NCI-H1417 (cell line): ENCODE measurements at places on chromosomes 1 and 21.
A peak's percentile ranks its signal among the peaks of the same experiment; 100 is the strongest.

GRCh38 chr21:30240661-30241060, 24.8 kb upstream of the CLDN8 start:
- no peak for DNase-seq

DNA sequence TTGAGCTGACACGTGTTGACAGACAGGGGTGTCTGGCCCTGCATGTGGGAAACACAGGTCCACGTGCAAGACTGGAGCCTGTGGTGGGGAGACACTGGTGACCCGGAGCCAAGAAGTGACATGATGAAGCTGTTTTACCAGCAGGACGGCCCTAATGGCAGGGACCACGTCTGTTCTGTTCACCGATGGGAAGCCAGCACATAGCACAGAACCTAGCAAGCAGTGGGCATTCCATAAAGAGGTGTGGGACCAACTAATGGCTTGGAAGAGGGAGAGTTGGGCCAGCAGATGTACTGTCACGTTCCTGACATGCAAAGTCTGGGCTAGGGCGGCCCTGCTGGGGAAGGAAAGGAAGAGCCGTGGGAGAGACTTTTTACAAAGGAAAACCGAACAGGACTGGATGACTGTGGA, 15.3 kb downstream of the NAV1 start:
- no peak for DNase-seq

- no peak for DNase-seq
These were observed 800 bp upstream of the MMP23B start for GRCh38 chr1:1630965-1631781.

DNA sequence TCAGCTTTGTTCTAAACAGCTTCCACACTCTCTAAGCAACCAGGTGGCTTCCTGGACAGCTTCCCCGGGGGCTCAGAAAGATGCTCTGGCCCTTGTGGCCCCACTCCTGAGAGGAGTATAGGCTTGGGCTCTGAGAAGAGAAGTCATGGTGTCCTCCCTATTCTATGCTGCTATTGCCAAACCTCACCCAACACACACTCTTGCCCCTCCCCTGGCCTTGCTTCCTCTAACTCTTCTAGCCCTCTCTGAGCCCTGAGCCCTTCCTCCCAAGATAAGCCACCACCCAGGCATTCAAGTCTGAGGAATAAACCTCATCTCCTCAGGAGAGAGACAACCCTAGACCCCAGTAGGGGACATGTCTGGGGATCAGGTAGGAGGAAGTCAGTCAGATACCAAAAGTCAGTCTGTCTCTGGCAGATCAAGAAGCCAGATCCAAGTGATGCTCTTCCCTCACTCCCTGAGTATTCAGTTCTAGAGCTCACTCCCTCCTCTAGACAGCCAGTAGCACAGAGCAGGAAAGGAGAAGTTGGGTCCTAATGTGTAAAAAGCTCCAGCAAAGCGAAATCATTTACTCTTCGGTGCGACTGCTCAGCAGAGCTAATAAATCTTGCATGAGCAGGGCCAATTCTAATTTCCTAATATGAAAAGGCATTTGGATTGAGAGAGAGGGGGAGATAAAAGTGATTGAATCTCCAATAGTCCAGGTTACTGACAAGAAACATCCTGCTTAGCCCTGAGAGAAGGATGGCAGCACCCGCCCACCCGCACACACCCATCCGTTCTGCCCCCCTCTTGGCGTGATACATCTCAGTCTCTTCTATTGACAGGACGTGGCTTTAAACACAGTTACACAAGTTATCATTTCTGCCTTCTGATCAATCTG, 50.5 kb downstream of the DMAP1 start:
- DNase-seq = no peak

- peak; percentile 55 for DNase-seq
These were observed 24.9 kb upstream of the TMEM52 start for GRCh38 chr1:1943834-1944570.

DNA sequence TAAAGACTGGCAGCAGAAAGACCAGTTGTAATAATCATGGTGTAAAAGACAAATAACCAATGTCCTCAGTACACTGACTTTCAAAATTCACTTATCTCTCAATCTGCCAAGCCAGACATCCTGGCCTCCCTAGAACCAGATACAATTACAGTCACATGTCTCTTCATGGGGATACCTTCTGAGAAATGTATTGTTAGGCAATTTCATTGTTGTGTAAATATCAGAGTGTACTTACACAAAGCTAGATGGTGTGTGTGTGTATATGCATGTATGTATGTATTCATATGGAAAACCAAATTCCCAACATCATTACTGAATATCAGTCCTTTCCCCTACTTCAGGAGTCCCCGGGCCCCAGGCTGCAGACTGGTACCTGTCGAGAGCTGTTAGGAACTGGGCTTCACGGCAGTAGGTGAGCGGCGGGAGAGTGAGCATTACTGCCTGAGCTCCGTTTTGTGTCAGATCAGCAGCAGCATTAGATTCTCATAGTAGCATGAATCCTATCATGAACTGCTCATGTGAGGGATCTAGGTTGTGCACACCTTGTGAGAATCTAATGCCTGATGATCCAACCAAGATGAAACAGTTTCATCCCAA, 65.3 kb upstream of the ZNF326 start:
- DNase-seq = no peak

GRCh38 chr1:206511362-206512057, 4.2 kb downstream of the RASSF5 start:
- DNase-seq = peak; percentile 75

DNA sequence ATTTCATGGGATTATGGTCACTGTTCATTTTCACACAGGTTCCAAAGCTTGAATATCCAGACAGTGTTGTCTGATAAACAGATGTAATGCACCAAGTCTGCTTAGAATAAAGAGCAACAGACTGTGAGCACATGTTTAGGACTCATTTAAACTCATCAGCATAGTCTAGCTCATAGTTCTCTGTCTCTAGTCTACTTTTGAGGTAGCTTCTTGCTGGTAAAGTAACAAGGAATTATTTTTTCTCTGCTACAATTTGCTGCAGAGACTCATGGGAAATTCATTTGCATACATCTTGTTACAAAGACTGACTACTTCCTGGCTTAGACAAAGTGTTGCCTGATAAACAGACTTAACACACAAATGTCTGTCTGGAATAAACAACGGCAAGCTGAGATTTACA, 187.2 kb downstream of the NFIA start:
- DNase-seq = no peak

DNA sequence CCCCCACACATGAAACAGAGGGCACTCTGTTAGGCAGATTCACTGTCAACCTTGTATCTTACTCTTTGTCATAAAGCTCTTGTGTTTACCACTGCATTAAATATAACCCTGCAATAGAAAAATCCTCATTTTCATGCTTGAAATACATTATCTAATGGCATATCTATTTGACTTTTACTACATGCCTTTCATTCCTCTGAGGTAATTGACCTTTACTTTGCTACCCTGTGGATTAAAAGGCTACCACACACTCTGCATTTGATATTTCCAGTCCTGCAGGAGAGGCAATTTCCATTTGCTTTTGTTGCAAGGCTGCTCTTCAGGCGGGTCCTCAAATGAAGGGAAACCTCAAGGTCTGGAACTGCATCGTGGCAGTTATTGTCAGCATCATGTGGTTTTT, 238.0 kb downstream of the NTNG1 start:
- DNase-seq = no peak

DNA sequence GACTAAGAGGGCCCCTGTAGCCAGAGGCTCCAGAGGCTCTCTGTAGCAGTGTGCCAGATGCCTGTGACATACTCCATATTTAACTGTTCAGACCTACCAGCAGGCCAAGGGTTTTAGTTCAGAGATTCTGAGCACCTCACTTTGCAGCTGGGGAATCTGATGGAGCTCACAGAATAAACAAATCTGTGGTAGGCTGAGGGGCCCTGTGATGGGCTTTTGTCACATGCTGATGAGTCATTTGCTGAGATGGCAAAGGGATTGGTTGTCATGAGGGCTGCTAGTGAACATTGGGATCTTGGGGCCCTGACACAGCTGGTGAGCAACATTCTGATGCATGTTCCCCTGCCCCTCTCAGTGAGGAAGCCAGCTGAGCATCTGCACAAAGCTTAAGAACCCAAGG, 482.2 kb downstream of the CAMTA1 start:
- no peak for DNase-seq

GRCh38 chr1:228228601-228229074, 20.8 kb downstream of the OBSCN start:
- DNase-seq = no peak

- DNase-seq = no peak
These were observed 57.2 kb downstream of the ERI3 start for GRCh38 chr1:44297695-44298400.

GRCh38 chr1:85339089-85339488, 62.7 kb upstream of the BCL10 start:
- DNase-seq = no peak

- no peak for DNase-seq
These were observed 19.1 kb downstream of the DMBX1 start for GRCh38 chr1:46508757-46509156.

DNA sequence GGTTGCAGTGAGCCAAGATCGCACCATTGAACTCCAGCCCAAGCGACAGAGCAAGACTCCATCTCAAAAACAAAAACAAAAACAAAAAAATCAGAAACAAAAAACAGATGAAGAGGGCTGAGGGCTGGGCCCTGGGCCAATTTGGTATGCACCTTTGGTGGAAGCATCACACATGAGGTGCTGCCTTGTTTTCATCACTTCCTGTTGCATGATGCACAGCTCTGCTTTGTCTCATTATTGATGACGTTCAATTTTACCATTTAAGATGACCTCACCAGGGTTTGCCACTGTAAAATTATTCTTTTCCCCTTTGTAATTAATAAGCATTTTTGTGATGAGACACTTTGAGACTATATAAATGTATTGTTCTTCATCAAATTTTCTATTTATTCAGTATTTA, 9.8 kb upstream of the IFNAR2 start:
- no peak for DNase-seq

GRCh38 chr21:44934797-44935532, 4.9 kb upstream of the SLX9 start:
- DNase-seq = no peak

GRCh38 chr1:100879422-100879821, 15.2 kb downstream of the EXTL2 start:
- no peak for DNase-seq

DNA sequence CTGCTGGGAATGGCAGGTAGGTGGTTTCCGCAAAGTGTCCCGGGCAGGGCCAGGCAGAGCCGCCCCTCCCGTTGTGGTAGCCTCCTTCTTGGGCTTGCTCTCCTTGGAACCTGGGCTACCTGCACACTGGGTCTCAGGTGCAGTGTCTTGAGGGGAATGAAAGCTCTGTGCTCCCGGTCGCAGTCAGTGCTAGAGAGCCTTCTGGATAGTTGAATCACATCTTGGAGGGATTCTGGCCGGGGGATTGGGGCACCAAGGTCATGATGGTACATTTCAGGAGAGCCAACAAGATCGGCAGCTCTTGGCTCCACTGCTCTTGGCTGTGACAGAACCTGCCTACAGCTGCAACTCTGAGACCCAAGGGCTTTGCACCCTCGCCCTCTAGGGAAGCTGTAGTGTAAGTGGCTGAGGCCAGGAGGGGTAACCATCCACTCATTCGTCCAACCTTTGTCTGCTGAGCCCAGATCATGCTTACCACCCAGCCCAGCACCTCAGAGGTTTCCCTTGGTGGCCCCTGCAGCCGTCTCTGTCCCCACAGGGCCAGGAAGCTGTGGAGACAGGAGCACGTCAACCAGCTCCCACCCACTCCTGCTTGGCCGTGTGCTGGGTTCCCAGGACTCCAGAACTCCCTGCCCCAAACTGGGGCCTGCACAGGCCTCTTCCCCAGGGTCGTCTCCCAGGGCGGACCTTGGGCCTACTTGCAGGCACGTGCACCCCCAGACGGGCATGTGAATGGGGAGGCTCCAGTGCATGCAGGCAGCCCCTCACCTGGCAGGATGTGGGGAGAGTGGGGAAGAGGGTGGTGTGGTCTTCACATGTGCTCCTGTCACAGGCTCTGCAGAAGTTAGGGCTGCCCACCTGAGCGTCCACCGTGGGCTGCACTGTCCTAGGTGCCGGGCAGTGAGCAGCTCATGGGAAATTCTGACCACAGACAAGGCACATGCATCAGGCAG, 40.0 kb downstream of the NTPCR start:
- DNase-seq = no peak
